ENCODE measurements at places on chromosomes 1 and 21.
A peak's percentile ranks its signal among the peaks of the same experiment; 100 is the strongest.

- no peak for DNase-seq
Observed at GRCh38 chr1:229205854-229206253, 65.1 kb upstream of the RAB4A start.

DNA sequence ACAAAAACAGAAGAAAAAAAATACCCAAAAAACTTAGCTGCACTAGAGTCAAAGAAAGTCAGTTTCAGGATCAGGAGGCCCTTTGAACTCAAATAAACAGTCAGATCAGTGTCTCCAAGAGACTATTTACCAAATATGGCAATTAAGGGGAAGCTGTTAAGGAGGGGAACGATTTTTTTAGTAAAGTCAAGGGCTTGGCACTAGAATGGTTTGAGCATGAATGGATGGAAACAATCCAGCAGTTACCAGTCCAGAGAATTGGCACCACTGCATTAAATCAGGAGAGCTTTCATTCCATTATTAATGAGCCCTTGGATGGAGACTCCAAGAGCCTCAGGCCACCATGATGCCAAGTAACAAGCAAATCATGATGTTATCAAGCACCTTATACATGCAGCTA, 7.2 kb downstream of the TRAPPC3 start:
- no peak for DNase-seq

- DNase-seq = no peak
Observed at GRCh38 chr21:34989337-34990151, 59.6 kb downstream of the RUNX1 start.

DNA sequence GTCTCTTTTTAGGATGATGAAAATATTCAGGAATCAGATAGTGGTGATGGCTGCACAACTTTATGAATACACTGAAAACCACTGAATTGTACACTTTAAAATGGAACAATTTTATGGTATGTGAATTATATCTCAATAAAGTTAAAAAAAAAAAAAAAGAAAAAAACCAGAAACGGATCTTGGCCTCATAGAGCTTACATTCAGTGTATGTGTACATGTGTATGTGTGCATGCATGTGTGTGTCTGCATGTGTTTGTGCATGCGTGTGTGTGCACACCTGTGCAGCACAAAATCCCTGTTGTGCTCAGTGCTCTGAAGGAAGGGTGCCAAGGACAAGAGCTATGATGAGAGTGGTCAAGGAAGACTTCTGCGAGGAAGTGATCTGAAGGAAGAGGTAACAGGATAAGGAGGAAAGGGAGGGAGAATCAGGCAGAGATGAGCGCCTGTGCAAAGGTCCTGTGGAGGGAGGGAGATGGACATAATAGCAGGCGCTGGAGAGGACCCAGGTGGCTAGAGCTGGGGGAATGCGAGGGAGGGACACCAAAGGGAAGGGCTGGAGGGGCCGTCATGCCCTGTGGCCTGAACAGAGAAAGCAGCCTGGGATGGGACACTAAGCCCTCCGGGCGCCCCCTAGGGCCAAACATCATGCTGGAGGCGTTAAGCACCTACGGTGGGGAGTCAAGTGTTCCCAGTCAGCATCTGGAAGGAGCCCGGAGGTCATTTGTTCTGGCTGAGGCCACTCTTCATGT, 25.2 kb downstream of the NKAIN1 start:
- no peak for DNase-seq

GRCh38 chr1:163240705-163241104, 38.0 kb upstream of the RGS5 start:
- no peak for DNase-seq

DNA sequence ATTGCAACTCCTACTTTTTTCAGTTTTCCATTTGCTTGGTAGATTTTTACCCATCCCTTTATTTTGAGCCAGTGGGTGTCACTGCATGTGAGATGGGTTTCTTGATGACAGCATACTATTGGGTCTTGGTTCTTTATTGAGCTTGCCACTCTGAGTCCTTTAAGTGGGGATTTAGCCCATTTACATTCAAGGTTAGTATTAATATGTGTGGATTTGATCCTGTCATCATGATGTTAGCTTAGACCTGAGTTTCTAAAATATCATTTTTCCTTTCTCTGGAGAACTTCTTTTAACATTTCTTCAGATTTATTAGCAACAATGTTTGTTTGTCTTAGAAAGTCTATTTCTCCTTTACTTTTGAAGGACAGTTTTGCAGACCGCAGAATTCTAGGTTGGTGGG, 11.8 kb upstream of the S100B start:
- no peak for DNase-seq

DNA sequence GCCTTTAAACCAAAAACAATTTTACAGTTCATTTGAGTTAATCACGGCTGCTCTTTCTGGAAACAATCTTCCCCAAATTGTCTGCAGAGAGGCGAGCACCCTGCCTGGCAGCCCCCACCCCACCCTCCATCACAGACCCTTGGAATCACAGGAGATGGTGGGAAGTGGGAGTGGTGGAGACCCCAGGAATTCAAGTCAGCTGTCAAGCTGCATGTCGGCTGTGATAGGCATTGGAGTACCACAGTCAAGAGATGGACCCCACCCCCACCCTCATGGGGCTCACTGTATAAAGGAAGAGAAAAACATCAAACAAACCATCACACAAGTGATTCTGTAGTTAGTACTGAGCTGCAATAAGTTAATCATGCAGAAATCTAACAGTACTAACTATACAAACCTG, 360.4 kb downstream of the MATN1 start:
- DNase-seq = no peak

DNA sequence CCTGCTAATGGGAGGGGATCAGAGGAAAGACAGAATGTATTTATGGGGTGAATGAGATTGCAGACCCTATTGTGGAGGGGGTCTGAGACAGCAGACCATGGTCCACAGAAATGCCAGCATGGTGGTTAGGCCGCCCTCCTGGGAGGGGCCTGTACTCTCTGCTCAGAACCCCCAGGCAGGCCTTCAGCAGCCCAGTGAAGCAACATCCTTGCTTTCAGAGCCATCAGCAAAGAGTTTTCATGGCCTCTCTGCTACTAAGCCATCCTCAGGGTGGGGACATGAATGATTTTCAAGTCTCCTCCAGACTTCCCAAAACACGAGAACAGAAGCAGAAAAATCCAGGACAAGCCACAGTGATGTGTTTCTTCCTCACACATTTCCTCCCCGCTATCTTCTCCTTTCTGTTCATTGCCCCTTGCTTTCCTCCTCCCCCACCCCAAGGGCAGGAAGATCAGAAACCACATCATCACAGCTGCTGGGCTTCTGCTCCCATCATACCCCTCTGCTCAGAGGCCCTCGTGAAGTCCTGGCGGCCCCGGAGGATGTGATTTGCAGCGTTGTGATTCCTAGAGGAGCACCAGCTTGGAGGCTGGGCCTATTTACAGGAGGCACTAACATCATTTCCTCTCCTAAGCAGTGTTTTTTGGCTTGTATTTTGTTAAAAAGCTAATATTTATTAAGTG, 48.0 kb downstream of the ABCA4 start:
- DNase-seq = no peak

DNA sequence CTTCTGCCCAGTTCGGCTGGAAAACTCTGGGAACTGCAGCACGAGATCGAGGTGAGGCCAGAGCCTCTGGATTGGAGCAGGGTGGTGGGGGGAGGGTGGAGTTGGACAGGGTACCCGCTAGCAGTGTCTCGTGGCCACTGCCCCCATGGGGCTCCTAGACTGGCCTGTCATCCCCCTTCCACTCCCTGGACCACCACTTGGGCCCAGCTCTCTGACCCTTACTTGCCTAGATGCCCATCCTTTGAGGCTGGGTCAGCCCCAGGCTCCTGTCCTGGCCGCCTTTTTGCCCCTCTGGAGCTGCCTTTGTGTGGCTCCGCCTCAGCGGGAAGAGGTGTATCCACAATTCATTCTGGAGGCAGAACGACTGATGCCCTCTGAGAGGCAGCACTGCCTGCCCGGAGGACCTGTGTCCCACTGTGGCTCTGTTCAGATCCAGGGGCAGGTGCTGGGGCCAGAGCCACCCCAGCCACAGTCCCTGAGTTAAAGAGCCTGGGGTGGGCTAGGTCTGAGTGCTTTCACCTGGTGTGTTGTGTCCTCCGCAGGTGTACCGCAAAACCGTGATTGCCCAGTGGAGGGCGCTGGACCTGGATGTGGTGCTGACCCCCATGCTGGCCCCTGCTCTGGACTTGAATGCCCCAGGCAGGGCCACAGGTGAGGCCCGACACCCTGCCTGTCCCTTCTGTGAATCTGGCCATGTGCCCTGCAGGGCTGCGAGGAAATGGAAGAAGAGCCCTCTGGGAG, 17.7 kb downstream of the FAAH start:
- DNase-seq = peak; percentile 53

DNA sequence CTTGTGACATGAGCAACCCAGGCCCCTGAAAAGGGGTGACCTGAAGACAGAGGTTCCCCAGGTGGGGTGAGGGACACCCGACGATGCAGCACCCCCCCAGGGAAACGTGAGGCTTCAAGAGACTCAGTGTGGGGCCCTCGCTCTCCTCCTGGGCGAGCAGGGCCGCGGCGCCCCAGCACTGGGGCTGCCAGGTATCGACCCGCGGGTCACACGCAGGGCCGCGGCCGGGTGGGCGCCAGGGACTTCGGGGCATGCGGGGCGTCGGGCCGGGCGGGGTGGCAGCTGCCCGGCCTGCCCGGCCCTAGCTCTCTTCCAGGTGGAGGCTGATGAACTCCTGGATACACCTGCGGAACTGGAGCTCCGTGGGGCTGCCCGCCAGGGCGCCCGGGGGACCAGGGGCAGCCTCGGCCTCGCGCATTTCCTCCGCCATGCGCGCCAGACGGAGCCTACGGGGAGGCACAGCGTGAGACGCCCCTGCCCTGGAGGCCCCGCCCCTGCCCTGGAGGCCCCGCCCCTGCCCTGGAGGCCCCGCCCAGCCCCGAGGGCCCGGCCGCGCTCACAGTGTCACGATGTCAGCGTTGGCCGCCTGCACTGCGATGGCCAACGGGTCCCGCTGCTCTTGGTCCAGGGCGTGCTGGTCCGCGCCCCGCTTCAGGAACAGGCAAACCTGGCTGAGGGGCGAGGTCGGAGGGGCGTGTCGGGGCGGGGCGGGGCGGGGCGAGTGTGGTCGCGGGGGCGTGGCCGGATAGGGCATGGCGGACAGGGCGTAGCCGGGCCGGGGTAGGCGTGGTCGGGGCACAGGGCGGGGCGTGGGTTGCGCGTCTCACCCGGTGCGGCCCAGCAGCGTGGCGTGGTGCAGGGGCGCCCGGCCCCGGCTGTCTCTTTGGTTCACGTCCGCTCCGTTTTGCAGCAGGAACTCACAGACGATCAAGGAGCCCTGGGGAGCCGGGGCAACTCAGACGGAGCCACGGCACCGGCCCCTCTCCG, 13.3 kb downstream of the SCNN1D start:
- DNase-seq = no peak

DNA sequence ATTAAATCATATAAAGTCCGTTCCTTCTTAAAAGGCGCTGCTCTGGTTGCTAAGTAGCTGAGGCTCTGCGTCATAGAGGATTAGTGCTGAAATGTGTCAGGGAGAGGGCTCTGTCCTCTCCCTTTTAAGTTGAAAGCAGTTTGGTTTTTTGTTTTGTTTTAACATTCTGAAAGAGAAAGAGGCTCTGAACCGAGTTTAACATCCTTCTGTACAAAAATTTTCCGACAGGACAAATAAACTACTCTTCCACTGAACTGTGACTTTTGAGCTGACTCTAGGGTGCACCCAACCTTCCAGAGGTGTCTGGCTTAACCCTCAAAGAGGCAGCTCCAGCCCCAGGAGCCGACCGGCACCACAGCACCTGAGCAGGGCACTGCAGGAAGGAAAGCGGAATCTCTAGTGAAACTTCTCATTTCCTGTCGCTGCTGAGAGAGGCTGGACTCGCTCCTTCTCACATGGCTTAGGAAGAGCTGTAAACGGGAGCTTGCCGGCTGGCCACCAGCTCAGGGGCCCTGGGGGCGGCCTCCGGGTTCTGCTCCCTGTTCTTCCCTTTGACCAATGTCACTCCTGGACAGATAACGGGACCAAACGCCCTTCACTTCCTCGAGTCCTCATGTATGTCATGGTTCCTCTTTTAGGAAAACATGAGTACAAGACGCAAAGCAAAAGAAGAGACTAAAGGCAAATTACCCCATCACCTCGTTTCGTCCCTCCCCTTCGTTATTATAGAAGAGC, 1.2 kb downstream of the VAV3 start:
- peak; percentile 19 for DNase-seq

Measured in WERI-Rb-1 (cell line).